Prostate gland (tissue), 2 donors: ENCODE measurements at places on chromosomes 2 and 18. TPM values are rescaled to one million over a fixed set of nuclear protein-coding genes. Genes with fewer than 3 reads are reported as not detected.

DNA sequence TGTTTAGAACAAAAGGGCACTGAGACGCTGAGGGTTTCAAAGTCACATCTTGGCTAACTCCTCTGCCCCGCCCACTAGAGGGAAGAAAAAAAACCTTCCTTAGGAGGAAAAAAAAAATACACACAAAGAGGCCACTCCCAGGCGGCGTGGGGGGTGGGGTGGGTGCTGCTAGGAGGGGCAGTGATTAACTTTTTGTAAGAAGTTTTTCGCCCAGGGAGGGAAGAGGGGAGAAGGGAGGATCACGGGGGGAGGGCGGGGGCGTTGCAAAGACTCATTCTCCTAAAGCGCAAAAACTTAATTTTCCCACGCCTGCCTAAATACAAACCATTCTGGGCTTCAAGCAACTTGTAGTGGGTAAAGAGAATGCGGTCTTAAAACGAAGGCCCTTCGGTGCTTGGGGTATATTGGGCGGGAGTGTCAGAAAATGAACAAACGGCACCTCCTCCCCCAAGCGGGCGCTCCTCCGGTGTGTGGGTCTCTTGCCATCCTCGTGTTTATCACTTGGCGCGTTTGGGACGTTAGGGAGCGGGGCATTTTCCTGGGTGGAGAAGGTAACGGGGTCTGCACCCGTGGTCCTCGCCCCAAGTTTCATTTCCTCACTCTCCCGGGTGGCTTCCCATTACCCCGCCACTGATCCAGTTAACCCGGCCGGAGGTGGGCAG, 1.7 kb downstream of the CXCR4 start:
- H3K27ac ChIP-seq = peak overlapping the region; percentile 48
- DNase-seq = no peak
- H3K4me3 ChIP-seq = peak overlapping the region; percentile 28
- no peaks in the 10 kb centered on the region for H3K27me3 ChIP-seq
- no peaks in the 10 kb centered on the region for H3K36me3 ChIP-seq
- H3K4me1 ChIP-seq = peaks cover 5% of the 10 kb centered on the region

DNA sequence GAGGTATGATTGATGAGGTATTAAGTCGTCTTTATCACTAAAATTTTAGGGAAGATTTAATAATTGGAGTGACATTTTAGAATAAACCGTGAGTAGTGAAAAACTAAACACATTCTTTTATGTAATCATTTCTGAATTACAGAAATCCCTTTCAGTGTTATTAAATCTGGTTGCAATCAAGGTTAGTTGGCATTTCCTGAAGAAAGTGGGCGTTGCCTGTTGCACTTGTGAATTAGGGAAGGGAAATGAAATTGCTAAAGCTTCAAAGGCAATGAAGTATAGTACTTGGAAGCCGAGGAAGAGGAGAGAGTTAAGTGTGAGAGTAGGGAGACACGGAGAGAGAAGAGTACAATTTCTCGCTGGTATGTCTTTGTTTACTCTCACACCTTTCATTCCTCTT, 274.5 kb downstream of the SLC8A1 start:
- DNase-seq = no peak
- no peak overlapping the region for H3K27ac ChIP-seq
- no peaks in the 10 kb centered on the region for H3K27me3 ChIP-seq
- no peaks in the 10 kb centered on the region for H3K4me1 ChIP-seq

GRCh38 chr2:64823794-64824193, 165.4 kb upstream of the SLC1A4 start:
- no peaks in the 10 kb centered on the region for H3K27me3 ChIP-seq
- H3K4me3 ChIP-seq = no peak overlapping the region
- no peak overlapping the region for H3K27ac ChIP-seq
- peaks cover 2% of the 10 kb centered on the region for H3K4me1 ChIP-seq
- DNase-seq = no peak

GRCh38 chr2:71282493-71282892, 49.1 kb upstream of the ZNF638 start:
- H3K4me1 ChIP-seq = no peaks in the 10 kb centered on the region
- no peak overlapping the region for H3K27ac ChIP-seq
- H3K36me3 ChIP-seq = no peaks in the 10 kb centered on the region
- H3K27me3 ChIP-seq = peaks cover 4% of the 10 kb centered on the region
- H3K4me3 ChIP-seq = no peak overlapping the region

LCT gene
- total RNA-seq = 0.57 TPM
